ENCODE measurements at places on chromosomes 12 and 14.
A peak's percentile ranks its signal among the peaks of the same experiment; 100 is the strongest.

GRCh38 chr12:112466011-112466422 lies 47.3 kb downstream of the PTPN11 start:
- no peak for DNase-seq

- DNase-seq: no peak
These were observed 65.9 kb downstream of the KCNA1 start for GRCh38 chr12:4975574-4975973.

DNA sequence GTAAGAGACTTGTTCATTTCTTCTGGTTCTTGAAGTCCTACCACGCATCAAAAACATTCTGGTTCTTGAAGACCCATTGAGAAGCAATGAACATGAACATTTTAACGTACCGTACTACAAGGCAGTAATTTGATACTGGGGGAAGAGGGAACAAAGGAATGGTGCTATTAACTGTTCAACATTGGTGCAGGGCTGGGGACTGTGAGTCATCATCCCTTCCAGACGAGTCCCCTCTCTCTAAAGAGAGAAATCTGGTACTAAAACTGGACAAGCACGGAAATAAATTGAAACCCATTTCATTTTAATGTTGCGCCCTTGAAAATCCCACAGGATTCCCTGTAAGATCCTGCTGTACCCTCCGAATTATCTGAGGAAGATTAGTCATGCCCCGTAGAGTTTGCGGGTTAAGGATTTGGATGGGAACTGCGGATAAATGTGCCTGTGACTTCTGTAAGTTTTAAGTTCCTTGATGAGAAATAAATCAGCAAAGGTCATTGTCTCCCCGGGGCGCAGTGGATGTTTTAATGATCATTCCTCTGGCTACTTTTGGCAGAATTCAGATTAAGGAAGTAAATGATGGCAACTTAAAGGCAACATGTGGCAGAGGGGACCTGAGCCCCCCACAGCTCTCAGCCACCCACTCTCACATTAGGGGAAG lies 78.6 kb downstream of the KCNK13 start:
- DNase-seq: no peak

DNA sequence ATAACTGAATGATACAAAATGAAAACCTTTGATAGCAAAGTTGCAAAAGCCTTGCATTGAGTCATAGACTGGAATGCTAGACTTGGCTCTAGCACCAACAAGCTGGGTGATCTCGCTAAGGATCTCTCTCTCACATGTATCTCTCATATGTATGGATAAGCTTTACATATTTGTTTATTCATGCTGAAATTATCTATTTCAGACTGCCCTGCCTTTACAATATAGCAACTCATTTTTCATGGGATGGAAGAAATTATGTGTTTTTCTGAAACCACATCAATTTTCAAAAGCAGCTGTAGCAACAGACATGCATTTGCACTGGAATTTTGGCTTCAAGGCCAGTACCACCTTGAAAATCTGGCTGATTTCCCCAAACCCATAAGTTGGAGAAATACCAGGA lies 11.4 kb downstream of the RERG start:
- no peak for DNase-seq

- DNase-seq: peak; percentile 70
These were observed 36.3 kb downstream of the LIMA1 start for GRCh38 chr12:50246873-50247612.

GRCh38 chr14:44795725-44796124 lies 166.0 kb downstream of the KLHL28 start:
- no peak for DNase-seq

DNA sequence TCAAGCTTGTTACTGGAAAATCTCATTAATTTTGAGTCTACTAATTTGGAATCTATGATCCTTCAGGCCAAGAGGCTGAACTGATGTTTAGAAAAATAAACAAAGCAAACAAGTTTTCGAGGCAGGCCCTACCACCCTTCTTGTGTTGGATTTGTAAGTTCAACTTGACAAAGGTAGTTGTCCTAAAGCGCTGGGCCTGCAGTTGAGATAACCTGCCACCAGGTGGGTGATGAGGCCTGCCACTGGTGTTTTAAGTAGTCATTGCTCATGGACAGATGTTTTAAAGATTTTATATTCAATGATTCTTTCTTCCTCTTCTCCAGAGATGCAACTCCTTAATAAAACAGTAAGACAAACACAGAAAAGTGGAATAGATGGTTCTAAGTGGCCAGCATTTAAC lies 19.4 kb downstream of the ACVRL1 start:
- peak; percentile 72 for DNase-seq

GRCh38 chr14:78848234-78848820 lies 678.2 kb downstream of the NRXN3 start:
- DNase-seq: no peak

- DNase-seq: no peak
These were observed 42.7 kb downstream of the RIN3 start for GRCh38 chr14:92556255-92556741.

- DNase-seq: no peak
These were observed 12.6 kb upstream of the DDX47 start for GRCh38 chr12:12800406-12801180.

- DNase-seq: no peak
These were observed 459.5 kb upstream of the PDE3A start for GRCh38 chr12:19908830-19909229.

GRCh38 chr12:76757694-76758093 lies 6.2 kb upstream of the ZDHHC17 start:
- no peak for DNase-seq
